ENCODE measurements at places on chromosomes 12 and 14.

DNA sequence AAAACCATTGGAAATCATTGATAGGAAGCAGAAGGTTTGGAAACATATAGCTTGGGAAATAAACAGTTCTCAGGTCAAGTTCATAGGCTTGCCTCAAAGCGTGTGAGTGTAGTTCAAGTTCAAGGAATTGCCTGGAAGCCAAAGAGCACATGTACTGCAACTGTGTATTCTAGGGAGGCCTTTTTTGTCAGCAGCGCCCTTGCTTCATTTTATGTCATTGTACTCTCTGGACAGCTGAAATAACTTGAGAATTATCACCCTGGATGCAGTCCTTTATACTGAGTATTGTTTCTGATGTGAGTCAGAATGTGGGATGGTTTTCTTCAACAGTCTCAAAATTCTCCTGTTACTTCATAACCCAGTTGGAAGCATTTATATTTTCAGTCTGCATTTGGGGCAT is 16.0 kb upstream of the EVL start:
- no peak for DNase-seq

DNA sequence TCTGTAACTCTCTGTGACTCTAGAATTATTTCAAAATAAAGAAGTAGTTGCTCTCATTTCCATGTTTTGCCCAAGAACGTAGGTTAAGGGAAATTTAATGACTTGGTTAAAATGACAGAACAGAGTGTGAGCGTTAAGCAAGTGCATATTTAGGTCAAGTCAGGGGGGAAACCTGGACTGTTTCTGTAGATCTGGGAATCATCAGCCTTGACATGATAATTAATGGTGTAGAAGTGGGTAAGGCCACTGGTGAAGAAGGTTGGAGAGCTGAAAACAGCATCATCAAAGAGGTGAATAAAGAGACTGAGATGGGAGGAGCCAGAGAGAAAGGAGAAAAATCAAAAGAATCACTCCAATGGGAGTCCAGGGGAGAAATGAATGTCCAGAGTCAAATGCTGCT is 49.4 kb upstream of the STK38L start:
- DNase-seq: no peak

DNA sequence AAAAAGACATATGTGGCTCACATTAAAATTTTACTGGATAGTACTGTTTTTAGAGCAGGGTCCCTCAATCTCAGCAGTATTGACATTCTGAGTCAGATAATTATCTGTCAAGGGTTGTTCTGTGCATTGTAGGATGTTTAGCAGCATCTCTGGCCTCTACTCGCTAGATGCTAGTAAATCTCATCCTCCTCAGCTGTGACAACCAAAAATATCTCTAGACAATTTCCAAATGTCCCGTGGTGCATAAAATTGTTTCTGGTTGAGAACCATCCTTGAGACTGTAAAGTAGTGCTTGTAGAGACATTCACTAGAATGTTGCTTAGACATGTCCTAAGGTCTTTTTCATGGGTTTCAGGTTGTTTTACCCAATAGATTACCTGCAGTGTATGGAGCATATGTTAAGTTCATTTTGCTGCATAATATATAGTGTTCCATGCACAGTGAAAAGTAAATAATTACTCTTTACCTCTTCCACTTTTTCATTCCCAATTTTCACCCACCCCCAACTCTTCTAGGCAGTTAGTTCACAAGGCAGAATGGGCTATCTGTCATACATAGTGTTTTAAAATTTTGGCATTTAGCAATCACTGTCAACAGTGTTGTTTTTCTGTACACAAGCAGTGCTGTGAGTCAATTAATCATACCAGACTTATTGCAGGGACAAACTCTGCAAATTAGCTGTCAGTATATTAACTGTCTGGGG is 200.2 kb upstream of the SLC38A2 start:
- no peak for DNase-seq

GRCh38 chr12:131900397-131900796 is 6.0 kb downstream of the ULK1 start:
- no peak for DNase-seq

DNA sequence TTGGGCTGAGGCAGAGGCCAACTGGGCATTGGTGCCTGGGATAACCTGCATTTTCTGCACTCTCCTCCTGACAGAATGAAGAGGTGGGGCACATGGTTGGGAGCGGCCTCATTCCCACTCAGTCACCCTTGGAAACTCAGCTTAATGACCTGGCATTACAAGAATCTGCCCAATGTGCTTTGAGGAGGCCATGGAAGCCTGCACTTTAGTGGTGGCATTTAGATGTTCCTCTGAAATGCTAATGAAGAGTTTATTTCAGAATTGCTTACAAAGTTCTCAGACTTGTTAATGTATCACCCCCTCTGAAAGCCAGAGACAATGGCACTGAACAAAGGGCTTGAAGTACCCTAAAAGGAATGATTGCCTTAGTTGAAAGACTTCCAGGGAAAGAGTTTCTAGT is 71.4 kb upstream of the PARP11 start:
- no peak for DNase-seq

DNA sequence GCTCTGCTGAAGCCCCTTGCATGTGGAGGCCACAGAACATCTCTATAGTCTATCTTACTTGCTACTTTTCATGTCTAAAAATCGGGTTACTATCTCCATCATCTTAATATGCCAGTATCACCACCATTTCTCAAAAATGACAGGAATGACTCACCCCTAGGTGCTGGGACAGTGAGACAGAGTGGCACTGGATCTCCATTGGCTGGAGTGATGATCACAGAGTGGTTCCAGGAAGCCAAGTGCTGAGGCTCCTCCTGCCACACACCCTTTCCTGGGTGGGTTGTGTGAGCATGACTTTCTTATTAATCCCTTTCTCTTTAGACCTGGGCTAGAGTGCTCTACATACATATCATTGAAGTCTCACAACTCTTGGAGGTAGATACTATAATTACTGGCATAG is 3.3 kb upstream of the ASCL1 start:
- no peak for DNase-seq

- DNase-seq: no peak
Measured at GRCh38 chr14:52067873-52068614, 815 bp downstream of the NID2 start.

- no peak for DNase-seq
Measured at GRCh38 chr12:9868311-9868801, 798 bp downstream of the CLEC2B start.

GRCh38 chr14:91417983-91418386 is 365 bp upstream of the CCDC88C start:
- peak; percentile 59 for DNase-seq

- DNase-seq: no peak
Measured at GRCh38 chr12:117067638-117068037, 31.6 kb downstream of the TESC start.

- no peak for DNase-seq
Measured at GRCh38 chr14:85752175-85752574, 222.2 kb downstream of the FLRT2 start.

GRCh38 chr12:62003701-62004100 is 256.5 kb upstream of the USP15 start:
- no peak for DNase-seq

GRCh38 chr14:90535556-90536090 is 138.8 kb downstream of the CALM1 start:
- DNase-seq: no peak

GRCh38 chr12:13027508-13027907 is 16.7 kb upstream of the FAM234B start:
- no peak for DNase-seq

GRCh38 chr12:101086490-101087135 is 123.4 kb downstream of the SLC5A8 start:
- no peak for DNase-seq

DNA sequence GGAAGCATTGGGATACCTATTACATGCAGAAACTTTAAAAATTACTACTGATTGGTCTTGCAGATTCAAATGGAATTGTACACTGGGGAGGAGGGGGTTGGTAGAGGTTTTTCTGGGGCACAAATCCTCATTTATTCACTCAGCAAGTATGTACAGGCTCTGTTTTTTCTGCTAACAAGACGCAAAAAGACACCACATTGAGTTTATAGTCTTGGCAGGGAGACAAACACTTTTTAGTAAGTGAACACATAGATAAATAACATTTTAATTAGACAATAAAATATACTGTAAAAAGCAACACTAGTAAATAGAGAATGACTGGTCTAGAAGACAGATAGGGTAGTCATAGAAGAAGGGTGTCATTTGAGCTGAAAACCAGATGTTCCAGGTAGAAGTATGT is 23.8 kb downstream of the GLIPR1L2 start:
- DNase-seq: no peak

DNA sequence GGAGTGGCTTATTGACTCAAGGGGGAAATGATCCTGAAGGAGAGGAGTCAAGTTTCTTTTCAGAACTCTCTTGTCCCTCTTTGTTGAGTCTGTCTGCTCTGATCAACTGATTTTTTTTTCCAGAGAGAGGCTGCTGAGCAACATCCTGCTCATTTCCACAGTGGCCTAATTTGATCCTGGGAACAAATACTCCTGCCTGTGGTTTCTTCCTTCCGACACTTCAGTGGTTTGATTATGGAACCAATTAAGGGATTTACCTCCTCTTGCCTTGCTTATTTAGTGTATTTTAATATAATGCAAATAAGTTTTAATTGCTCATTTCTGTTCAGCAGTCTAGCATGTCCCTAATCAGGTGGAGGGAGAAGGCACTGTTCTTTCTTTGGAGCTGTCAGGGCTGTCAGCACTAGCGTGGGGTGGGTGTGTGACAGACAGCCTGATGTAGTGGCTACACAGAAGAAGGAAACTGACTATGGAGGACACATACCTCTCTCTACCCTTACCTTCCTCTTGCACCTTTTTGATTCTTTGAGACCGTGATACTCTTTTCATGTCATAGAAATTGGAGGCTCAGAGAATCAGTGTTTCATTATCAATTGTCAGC is 344.9 kb upstream of the STXBP6 start:
- no peak for DNase-seq

GRCh38 chr12:50620978-50621360 is 116.2 kb downstream of the DIP2B start:
- DNase-seq: no peak

- DNase-seq: no peak
Measured at GRCh38 chr12:20808521-20808920, 2.0 kb upstream of the SLCO1B3 start.

- no peak for DNase-seq
Measured at GRCh38 chr12:130557886-130558765, 158.0 kb downstream of the RIMBP2 start.

- no peak for DNase-seq
Measured at GRCh38 chr14:33534632-33535031, 416.2 kb downstream of the EGLN3 start.

DNA sequence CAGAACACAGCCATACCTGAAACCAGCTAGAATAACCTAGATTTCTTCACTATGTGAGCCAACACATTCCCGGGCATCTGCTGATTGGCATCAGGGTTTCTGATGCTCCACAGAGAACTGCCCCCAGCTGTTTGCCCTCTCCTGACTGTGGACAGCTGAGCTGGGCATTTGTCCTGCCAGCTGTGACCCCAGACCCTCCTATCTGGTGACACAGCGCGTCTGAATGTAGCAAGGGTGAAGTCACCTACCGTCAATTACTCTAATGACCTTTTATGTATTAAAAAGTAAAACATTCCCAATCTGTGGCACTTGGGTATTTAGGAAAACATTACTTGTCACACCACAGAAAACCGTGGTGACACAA is 29.7 kb upstream of the SFSWAP start:
- no peak for DNase-seq

GRCh38 chr14:99564256-99564925 is 39.6 kb downstream of the CCDC85C start:
- DNase-seq: no peak

DNA sequence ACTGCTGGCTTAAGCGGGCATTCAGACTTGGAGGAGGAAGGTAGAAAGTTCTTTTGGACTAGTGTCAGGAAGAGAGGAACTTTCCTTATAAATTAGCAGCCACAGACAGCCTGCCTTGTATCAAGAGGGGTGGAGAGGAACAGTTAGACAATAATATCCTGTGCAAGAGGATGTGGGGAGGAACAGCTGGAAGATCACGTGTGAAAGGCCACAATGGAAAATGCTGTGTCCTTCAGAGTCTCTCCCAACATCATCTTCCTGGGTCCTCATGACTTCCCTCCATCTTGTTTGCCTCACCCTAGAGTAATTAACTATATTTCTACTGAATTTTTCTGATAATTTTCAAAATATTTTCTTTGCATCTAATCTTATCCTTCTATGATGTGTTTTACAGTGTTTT is 117.4 kb downstream of the MGAT4C start:
- DNase-seq: no peak

Measured in activated CD4-positive, alpha-beta T cell treated with anti-CD3 and anti-CD28 coated beads for 1 hour (primary cell).